ENCODE measurements at places on chromosomes 2 and 18. TPM values are rescaled to one million over a fixed set of nuclear protein-coding genes. Genes with fewer than 3 reads are reported as not detected.

CBLN2 gene
- total RNA-seq, result not detected

DNA sequence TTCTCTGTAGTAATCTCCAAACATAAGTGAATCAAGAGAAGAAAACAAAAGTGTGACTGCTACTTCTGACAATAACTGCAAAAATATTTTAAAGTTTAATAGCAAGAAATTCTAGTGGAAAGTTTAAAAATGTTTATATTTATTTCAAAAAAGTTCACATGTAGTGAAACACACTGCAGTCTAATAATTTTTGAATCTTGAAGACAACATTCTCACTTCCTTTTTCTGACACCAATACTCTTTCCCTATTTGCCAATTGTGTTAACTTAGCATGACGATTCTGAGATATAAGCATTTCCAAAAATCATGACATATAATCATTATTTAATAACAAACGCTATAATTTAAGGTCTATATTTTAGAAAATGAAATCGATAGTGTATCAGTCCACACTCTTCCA, 429.1 kb upstream of the PKDCC start:
- no peak overlapping the region for H3K27ac ChIP-seq
- H3K4me1 ChIP-seq, result no peaks in the 10 kb centered on the region
- no peak for DNase-seq
- H3K4me3 ChIP-seq, result no peak overlapping the region
- H3K36me3 ChIP-seq, result no peaks in the 10 kb centered on the region
- peaks cover 12% of the 10 kb centered on the region for H3K27me3 ChIP-seq

DOK6 gene
- total RNA-seq, result 5.1 TPM

- no peak overlapping the region for H3K27ac ChIP-seq
- no peak overlapping the region for H3K4me3 ChIP-seq
- H3K36me3 ChIP-seq, result no peaks in the 10 kb centered on the region
- no peaks in the 10 kb centered on the region for H3K27me3 ChIP-seq
- DNase-seq, result no peak
- H3K4me1 ChIP-seq, result no peaks in the 10 kb centered on the region
Observed at GRCh38 chr2:195456771-195457170, 200.3 kb upstream of the SLC39A10 start.

COLEC11 gene
- 10.1 TPM for total RNA-seq

GRCh38 chr2:203280428-203281064, 41.7 kb downstream of the CYP20A1 start:
- no peak overlapping the region for H3K4me3 ChIP-seq
- peaks cover 24% of the 10 kb centered on the region for H3K36me3 ChIP-seq
- H3K27me3 ChIP-seq, result no peaks in the 10 kb centered on the region
- no peak overlapping the region for H3K27ac ChIP-seq

- no peaks in the 10 kb centered on the region for H3K36me3 ChIP-seq
- peak overlapping the region; percentile 87 for H3K27ac ChIP-seq
- H3K4me1 ChIP-seq, result peaks cover 27% of the 10 kb centered on the region
- H3K4me3 ChIP-seq, result no peak overlapping the region
Observed at GRCh38 chr2:189628817-189629530, 32.3 kb upstream of the ASNSD1 start.

STAT4 gene
- 2.4 TPM for total RNA-seq

TEKT4 gene
- not detected for total RNA-seq

GRCh38 chr2:106997204-106997603, 111.2 kb upstream of the ST6GAL2 start:
- peaks cover 8% of the 10 kb centered on the region for H3K4me1 ChIP-seq
- H3K27ac ChIP-seq, result no peak overlapping the region
- H3K4me3 ChIP-seq, result no peak overlapping the region
- DNase-seq, result no peak
- no peaks in the 10 kb centered on the region for H3K36me3 ChIP-seq
- H3K27me3 ChIP-seq, result peaks cover 28% of the 10 kb centered on the region

DNA sequence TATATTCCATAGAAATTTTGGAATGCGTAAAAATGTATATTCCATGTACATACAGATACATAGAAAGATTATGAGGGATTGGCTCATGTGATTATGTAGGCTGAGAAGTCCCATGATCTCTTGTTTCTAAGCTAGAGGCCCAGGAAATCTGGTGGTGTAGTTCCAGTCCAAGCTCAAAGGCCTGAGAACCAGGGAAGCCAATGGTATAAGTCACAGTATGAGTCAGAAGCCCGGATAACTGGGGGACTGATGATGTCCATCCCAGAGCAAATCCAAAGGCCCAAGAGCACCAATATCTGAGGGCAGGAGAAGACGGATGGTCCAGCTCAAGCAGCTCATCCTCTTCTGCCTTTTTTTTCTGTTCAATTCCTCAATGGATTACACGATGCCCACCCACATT, 385.0 kb upstream of the KLHL29 start:
- H3K27me3 ChIP-seq, result no peaks in the 10 kb centered on the region
- no peak overlapping the region for H3K4me3 ChIP-seq
- H3K27ac ChIP-seq, result no peak overlapping the region
- no peaks in the 10 kb centered on the region for H3K36me3 ChIP-seq
- H3K4me1 ChIP-seq, result no peaks in the 10 kb centered on the region

DNA sequence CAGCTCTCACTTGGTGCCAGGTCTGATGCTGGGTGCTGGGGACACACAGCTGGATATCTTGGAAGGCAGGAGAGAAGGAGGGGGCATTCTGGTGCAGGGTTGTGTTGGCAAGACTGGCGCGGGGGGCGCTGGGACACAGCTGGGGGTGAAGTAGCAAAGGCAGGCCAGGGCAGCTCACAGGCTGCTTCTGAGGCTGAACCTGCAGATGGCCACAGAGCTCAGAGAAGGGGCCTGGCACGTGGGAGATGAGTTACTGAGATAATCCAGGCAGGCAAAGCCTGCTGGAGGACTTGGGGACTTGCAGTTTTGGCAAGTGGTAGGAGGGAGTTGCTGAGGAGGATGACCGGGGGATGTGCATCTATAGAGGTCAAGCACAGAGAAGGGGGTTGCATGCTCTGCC, 16.2 kb upstream of the DGKD start:
- H3K4me3 ChIP-seq, result no peak overlapping the region
- DNase-seq, result no peak
- H3K36me3 ChIP-seq, result no peaks in the 10 kb centered on the region
- no peaks in the 10 kb centered on the region for H3K4me1 ChIP-seq
- H3K27ac ChIP-seq, result no peak overlapping the region
- peaks cover 15% of the 10 kb centered on the region for H3K27me3 ChIP-seq

DNA sequence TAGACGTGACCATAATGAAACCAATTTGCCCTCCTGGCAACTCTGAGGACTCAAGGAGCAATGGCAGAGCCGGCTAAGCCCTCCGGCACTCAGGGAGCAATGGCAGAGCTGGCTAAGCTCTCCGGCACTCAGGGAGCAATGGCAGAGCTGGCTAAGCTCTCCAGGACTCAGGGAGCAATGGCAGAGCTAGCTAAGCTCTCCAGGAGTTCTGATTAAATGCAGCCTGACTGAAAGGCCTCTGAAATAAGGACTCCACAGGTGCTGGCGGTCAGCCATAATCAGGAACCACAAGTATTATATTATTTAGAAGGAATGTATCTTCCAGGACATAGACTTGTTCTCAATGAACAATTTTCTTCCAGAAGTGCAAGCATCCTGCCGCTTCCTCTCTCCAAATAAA, 65.2 kb downstream of the C2orf76 start:
- H3K27me3 ChIP-seq, result no peaks in the 10 kb centered on the region
- no peak overlapping the region for H3K27ac ChIP-seq
- no peak overlapping the region for H3K4me3 ChIP-seq
- no peaks in the 10 kb centered on the region for H3K36me3 ChIP-seq

DNA sequence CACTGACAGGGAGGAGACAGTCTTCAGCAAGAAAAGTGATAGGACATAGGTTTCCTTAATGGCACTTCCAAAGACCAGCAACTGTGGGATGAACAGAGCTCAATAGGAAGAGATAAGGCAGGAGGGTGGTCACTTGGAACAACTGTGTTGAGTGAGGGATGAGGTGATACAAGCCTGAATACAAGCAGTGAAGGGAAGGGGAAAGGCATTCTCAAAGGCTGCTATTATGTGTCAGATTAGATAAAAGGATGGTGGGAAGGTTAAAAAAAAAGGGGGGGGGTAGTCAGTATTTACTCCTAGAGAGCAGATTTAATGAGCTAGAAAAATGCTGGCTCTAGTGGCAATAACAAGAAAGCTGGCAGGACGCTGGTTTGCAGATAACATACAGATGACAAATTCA, 25.7 kb downstream of the CCBE1 start:
- peaks cover 3% of the 10 kb centered on the region for H3K27me3 ChIP-seq
- no peak overlapping the region for H3K27ac ChIP-seq
- no peak for DNase-seq

DNA sequence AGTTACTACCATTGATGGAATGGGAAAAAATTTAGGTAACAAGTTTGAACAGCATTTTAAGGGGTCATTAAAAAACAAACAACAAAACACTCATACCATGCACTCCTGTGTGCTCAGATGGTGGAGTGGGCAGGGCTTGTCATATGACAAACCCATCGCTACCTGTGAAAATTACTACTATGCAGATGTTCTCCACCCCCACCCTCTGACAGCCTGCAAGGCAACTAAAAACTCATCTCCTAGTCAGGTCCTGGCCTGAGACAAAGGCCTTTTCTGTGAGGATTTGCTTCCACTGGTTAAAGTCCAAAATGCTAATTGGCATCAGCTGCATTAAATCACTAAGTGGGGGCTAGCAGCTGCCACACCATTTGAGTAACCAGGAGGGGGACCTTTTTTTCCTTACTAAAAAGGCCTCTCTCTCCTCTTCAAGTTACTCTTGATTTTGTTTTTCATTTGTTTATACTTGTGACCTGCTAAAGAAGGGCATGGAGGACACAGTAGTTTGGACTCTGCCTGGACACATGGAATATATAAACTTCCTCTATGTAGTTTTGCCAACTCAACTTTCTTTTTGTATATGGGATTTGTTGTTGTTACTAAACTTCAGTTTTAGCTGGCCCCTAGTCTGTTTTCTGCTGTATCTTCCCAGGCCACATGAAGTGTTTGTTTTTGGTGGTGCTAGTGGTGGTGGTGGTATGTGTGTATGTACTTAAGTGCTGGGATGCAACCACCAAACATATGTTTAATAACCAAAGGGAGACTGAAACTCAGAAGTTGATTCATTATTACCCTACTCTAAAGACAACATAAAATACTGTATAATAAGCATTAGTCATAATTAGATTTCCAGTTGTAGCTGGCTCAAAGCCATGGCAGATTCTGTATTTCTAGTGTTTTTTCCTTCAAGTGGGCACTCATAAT, 121.3 kb downstream of the MAP4K4 start:
- no peak overlapping the region for H3K4me3 ChIP-seq
- H3K4me1 ChIP-seq, result peaks cover 74% of the 10 kb centered on the region
- H3K36me3 ChIP-seq, result no peaks in the 10 kb centered on the region

PRSS56 gene
- 0.09 TPM for total RNA-seq

CUL3 gene
- total RNA-seq, result 97.5 TPM

NOP58 gene
- total RNA-seq, result 83.0 TPM

OR6B2 gene
- not detected for total RNA-seq

PTH2R gene
- not detected for total RNA-seq
